Activated naive CD8-positive, alpha-beta T cell treated with anti-CD3 and anti-CD28 coated beads for 36 hours (primary cell): ENCODE measurements at places on chromosomes 12 and 14.

- DNase-seq: no peak
Measured at GRCh38 chr14:53350429-53350828, 197.3 kb upstream of the DDHD1 start.

GRCh38 chr14:78758333-78758732 is 588.2 kb downstream of the NRXN3 start:
- DNase-seq: no peak

- no peak for DNase-seq
Measured at GRCh38 chr14:32709027-32709426, 229.7 kb upstream of the NPAS3 start.

DNA sequence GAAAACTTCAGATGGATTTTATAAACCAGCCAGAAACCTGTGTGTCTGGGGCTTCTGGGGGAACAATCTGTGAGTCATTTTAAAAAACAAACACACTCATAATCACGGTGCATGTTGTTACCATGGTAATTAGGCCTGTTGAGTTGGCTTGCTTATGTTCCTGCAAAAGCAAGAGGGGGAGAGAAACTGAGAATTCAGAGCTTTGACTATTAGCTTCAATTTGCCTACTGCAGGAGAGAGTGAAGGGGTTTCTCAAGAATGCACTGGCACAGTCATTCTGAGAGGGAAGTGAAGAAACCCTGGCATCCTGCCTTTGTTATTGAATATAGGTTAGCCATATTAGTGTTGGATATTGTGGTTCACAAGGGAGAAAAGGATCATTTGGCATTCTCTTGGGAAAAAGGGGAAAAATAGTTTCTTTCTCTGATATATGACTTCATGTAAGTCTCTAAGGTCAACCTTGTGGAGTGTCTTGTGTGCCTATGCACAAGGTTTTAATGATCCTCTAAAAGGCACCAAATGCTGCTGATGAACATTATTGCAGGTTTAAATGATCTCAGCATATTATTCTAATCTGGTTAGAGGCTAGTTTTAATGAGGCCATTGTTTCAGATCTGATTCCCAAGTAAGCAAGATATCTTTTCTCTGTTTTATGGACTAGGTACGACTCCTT is 12.9 kb downstream of the GNG2 start:
- peak; percentile 45 for DNase-seq

- DNase-seq: no peak
Measured at GRCh38 chr12:3777206-3777809, 24.4 kb upstream of the CRACR2A start.

- DNase-seq: no peak
Measured at GRCh38 chr12:49933796-49934195, 16.7 kb upstream of the AQP2 start.

GRCh38 chr12:3752096-3752709 is 706 bp downstream of the CRACR2A start:
- DNase-seq: peak; percentile 75

- no peak for DNase-seq
Measured at GRCh38 chr12:129887101-129887500, 16.7 kb downstream of the TMEM132D start.

DNA sequence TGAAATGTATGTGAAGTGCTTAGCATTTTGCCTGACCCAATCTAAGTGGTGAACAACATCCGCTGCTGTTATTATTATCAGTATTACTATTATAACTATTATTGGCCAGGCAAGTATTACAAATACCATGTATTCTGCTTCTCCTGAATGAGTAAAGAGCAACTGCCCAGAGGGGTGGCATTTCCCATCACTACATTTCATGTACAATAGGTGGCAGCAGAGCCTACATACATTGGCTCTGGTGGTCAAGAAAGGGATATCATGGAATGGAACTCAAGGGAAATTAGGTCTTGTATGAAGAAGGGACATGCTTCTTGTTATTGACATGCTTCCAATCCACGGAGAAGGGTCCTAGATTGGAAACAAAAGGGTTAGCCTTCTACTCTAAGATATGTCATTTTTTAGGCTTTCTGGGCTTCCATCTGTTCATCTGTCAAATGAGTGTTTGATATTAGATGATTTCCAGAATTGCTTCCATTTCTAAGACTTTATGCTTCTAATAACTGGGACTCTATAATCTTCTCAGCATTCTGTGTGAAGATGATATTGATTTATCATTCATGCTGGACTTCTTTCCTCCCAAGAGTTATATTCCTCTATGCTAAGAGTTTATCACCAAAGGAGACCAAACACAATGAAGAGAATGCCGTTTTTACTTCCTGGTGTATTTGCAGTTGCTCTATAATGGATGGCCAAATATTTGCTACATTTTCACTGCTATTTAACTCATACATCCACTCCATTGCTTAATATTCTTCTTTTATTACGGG is 239.1 kb downstream of the SSPN start:
- DNase-seq: peak; percentile 3

- no peak for DNase-seq
Measured at GRCh38 chr12:3490895-3491144, 183 bp upstream of the PRMT8 start.
